GM23248 (cell line): ENCODE measurements at places on chromosomes 7 and 10. TPM values are rescaled to one million over a fixed set of nuclear protein-coding genes. Genes with fewer than 3 reads are reported as not detected.

DNA sequence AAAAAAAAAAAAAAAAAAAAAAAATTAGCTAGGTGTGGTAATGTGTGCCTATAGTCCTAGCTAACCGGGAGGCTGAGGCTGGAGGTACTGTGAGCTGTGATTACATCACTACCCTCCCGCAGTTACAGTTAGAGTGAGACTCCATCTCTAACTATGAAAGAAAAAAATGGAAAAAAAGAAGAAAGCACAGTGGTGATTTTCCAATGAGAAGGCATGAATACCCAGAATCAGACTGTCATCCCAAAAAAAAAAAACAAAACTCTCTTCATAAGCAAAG lies 269.9 kb upstream of the MKLN1 start:
- H3K27me3 ChIP-seq = no peaks in the 10 kb centered on the region
- H3K27ac ChIP-seq = no peak overlapping the region
- no peak overlapping the region for H3K4me3 ChIP-seq
- H3K36me3 ChIP-seq = peaks cover 1% of the 10 kb centered on the region; the same call in 1 of the 2 replicates
- no peak for DNase-seq

- H3K4me1 ChIP-seq = no peaks in the 10 kb centered on the region
- H3K27me3 ChIP-seq = no peaks in the 10 kb centered on the region
- no peak overlapping the region for H3K4me3 ChIP-seq
- H3K36me3 ChIP-seq = no peaks in the 10 kb centered on the region
- no peak for DNase-seq
Measured at GRCh38 chr7:12281038-12281437, 69.9 kb downstream of the TMEM106B start.

Gene TMEM270
- not detected in 2 replicates for total RNA-seq

- no peak for DNase-seq
- peaks cover 22% of the 10 kb centered on the region for H3K27me3 ChIP-seq
- H3K4me1 ChIP-seq = no peaks in the 10 kb centered on the region
- H3K27ac ChIP-seq = no peak overlapping the region
Measured at GRCh38 chr10:49292565-49293207, 6.3 kb upstream of the C10orf71 start.
